ENCODE measurements at places on chromosomes 3 and 15.

GRCh38 chr15:79340315-79340602, 29.3 kb downstream of the TMED3 start:
- no peak for DNase-seq

DNA sequence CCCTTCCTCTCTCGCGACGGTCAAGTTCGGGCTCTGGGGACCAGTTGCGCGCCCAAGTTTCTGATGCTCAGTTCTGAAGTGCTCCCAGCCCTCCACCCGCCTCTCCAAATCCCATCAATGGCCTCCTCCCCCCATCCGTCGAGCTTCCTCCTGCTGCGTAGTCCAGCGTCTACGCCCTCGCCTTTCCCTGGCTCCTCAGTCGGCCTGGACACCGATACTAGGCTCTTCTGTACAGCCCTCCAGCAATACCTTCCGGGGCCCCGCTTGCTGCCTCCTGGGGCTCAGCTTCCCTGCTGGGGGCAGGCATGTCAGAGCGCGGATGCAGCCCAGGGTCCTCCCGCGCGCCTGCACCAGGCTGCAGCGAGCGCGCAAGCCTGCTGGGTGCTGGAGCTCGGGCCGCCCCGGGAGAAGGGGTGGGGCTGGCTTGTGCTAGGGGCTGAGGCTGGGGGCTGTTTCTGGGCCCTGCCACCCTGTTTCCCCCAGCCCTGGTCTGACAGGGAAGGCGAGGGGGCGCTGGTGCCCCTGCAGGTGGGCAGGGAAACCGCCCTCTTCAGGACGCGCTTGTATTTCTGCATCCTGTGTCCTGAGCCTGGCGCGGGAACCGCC, 353.3 kb upstream of the SUCLG2 start:
- DNase-seq, result no peak

GRCh38 chr3:183984749-183985729, 32.6 kb downstream of the ABCC5 start:
- no peak for DNase-seq

- DNase-seq, result no peak
These were observed 111.2 kb downstream of the GMPS start for GRCh38 chr3:155981669-155982068.

DNA sequence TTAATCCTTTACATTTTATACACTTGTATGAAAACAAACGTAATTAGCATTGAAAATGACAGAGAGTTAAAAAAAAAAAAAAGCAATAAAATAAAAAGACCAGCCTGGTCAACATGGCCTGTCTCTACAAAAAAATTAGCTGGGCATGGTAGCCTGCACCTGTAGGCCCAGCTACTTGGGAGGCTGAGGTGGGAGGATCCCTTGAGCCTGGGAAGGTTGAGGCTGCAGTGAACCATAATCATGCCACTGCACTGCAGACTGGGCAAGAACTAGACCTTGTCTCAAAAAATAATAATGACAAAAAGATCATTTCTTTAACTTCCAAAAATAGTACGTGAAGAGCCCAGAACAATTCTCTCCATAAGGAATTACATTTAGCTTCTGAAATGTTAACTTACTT, 1.9 kb downstream of the SSR3 start:
- no peak for DNase-seq
